GM04503 (cell line): ENCODE measurements at places on chromosomes 3 and 15.

DNA sequence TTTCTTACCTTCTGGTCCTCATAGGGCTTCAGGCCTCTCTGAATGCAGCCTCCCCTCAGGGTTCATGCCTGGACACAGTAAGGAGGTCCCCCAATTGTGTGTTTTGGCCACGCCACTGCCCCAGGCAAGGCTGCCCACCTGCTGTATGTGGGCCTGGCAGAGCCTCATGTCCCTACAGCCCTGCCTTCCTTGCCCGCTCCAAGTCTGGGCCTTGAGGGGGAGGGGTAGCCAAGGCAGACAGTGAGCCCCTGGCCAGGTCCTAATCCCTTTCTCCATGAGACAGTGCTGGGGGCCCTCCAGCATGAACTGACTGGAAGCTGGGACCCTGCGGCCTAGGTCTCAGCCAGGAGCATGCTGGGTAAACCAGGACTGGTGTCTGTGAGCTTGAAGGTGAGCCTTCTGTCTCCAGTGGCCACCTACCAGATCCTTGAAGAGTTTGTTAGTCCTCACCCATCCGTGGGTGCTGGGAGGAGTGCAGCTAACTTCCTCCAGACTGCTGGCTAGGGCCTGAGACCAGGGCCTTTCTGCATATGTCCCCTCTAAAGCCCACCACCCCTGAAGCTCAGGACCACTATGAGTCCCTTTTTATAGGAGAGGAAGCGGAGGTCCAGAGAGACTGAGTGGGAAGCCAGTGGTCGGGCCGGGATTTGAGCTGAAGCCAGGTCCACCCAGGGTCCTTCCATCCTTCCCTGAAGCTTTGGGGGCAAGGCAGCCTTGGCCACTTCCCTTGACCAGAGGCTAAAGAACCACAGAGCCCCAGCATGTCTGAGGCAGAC lies 8.7 kb downstream of the ZBTB47 start:
- no peak for DNase-seq

DNA sequence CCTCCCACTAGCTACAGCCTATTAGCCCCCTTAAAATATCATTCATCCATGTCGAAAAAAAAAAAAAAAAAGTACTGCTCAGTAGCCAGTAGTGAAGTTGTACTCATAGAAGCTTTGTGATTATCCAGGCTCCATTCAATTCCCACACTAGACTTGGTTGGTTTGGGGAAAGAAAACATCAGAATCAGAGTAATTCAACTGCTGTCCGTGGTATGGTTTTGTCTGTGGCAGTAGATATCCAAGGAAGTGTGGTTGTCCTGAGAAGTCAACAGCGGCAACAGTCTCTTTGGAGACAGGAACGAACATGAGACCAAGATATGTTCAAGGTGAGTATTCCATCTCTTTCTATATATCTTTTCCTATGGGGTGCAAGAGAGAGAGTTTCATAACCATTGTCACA lies 99.2 kb downstream of the GOLIM4 start:
- no peak for DNase-seq

GRCh38 chr3:193377591-193377990 lies 962 bp downstream of the ATP13A5 start:
- no peak for DNase-seq

GRCh38 chr3:52742418-52743041 lies 28.2 kb downstream of the NEK4 start:
- DNase-seq, result no peak

GRCh38 chr3:128122013-128122412 lies 1.6 kb downstream of the RUVBL1 start:
- DNase-seq, result no peak

- no peak for DNase-seq
Observed at GRCh38 chr15:84599906-84600305, 903 bp upstream of the ZSCAN2 start.

DNA sequence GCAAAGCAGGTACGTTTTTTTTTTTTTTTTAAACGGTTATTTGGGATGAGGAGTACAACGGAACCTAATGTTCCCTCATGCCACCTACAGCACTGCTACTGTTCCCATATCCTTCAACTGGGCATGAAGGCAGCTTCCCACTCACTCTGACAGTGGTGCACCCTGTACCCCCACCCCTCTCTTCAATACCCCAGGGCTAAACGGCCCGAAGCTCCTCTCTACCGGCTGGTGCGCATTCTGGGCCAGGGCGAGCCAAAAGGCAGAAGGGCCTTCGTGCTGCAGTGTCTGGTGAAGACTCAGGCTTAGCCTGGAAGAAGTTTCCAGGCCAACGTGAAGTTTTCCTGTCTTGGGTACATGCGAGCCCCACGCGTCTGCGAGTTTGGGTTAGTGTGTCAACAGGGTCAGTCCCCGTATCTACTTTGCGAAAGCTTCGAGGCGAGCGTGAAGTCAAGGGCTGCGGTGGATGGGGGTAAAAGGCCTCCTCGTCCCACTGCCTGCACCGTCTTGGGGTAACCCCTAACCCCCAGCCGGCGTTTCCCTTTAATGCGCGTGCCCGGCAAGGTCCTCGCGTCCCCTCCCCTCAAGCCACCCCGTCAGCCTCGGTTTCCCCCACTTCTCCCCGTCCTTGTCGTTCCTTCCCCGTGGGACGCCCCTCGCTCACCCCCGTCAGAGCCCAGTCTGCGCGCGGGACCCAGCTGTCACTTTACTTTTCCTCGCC lies 765 bp upstream of the UBE2E2 start:
- DNase-seq, result no peak

- no peak for DNase-seq
Observed at GRCh38 chr3:56096999-56097398, 371.3 kb downstream of the ERC2 start.

- no peak for DNase-seq
Observed at GRCh38 chr3:19598870-19599269, 335.1 kb downstream of the EFHB start.

DNA sequence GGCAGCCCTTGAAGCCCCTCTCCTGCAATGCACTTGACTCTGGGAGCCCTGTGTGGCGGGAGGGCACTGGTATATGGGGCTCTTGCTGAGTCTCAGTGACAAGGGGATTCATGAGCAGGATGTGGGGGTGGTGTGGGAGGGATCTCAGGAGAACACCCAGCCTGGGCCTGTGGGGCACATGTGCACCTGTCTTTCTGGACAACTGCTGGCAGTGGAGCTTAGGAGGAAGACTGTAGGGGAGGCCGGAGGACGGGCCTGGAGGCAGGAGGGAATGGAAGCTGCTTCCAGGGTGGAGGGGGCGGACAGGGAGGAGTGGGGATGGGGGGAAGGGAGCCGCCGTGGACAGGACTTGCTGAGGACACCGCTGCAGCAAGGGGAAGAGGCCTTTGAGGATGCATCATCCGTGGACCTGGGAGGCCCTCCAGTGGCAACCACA lies 10.8 kb upstream of the SNRPA1 start:
- DNase-seq, result no peak

DNA sequence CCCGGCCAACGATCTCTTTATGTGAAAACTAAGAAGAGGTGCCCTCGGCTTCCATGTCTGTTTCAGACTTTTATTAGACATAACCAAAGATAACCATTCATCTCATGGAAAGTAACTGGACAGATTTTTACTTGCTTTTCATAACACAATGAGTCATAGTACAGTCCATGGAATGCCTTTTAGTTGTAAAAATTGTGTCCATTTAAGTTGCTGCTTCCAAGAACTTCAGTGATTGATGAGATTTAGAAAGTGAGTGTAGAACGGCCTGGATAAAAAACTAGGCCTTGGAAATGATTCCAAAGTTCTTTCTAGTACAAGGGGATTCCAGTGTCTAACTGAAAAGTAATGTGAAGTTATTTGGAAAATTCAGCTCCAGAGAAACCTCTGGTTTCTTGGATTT lies 10.8 kb downstream of the EIF2AK4 start:
- peak; percentile 89 for DNase-seq

GRCh38 chr3:142077859-142078500 lies 71.4 kb downstream of the TFDP2 start:
- no peak for DNase-seq

GRCh38 chr15:38688761-38689160 lies 124.1 kb upstream of the RASGRP1 start:
- DNase-seq, result no peak

DNA sequence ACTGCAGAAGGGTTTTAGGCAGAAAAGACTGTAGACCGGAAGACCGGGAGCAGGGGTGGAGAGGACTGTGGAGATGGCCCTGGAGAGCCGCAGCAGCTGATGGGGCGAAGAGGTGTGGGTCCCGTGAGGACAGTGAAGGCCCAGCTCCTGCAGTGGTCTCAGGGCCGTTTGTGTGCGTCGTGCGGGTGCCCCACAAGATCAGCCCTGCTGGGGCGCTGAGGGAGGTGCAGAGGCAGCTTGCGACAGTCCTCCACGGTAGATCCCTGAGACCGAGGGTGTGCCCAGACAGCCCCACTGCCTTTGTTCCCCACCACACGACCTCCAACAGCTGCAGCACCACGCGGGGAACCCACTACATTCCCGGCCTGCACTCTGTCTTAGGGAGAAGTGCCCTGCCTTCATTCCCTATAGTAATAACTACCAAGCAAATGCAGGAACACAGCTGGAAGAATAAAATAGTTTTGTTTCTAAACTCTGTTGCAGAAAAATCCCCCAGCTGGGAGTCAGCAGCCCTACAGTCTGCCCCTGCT lies 19.0 kb upstream of the CRABP1 start:
- no peak for DNase-seq

DNA sequence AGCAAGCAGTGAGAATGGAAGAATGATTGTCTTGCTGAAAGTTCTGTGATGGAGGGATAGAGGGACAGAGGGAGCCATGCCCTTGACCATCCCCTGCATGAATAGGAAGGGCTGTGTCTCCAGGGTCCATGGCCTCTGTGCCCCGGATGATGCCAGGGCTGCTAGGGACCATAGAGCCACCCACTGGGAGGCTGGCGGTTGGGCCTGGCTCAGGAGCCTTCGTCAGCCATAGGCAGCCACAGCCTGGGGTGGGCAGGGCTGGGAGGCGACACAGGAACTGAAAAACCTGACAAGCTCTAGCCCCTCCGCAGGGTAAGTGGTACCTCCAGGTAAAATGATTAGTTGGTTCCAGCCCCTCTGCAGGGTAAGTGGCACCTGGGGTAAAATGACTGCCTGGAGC lies 19.1 kb upstream of the LAMP3 start:
- no peak for DNase-seq

DNA sequence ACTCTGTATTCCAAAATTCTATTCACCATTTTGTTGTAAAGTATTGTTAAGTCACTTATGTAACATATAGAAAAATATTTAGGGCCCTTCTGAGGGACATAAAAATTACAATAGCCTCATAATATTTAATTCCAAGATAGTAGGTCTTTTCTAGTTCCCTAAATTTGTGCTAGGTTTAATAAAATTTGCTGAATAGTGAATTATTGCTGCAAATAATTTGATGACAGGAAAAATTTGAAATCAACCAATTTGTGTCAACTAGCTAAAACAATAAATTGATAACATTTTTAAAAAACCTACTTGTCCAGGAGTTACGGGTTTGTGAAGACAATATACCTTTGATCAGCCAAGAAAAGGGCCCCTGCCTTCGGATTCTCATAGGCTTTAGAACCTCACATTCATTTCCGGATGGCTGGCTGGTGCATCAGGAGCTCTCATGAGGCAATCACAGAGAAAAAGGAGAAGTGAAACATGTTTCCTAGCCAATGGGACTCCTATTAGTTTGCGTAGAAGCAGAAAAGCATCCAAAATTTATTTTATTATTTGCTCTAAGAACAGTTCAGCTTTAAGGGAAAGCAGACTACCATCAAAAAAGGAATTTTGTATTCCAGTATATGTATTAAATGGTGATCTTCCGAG lies 177.2 kb downstream of the LRRC3B start:
- DNase-seq, result no peak

DNA sequence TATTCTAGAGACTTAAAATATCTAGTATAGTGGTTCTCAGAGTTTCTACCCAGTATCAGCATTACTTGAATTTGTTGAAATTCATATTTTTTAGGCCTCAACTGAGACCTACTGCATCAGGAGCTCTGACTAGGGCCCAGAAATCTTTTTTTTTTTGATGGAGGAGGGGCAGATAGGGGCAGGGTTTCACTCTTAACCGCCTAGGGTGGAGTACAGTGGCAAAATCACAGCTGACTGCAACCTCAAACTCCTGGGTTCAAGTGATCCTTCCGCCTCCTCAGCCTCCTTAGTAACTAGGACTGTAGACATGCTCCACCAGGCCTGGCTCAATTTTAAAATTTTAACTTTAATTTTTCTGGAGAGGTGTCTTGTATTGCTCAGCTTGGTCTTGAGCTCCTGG lies 36.6 kb downstream of the CHD2 start:
- no peak for DNase-seq

- no peak for DNase-seq
Observed at GRCh38 chr3:20056725-20057611, 16.7 kb downstream of the KAT2B start.

DNA sequence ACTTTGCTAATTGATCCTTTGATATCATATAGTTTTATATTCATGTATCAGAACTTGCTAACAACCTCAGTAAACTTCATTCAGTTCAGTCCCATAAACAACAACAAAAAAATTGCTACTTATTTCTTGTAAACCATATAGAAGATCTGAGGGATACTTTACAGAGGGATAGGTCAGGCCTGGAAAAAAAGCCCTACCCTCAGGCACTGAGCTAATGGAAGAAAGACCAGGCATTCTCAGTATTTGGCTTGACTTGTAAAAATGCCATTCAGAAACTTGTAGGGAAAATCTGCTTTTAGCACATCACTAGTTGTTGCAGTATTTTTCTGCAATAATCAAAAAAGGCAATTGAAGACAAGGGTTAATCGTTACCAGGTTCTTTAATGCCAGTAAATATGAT lies 33.1 kb downstream of the ARMC8 start:
- DNase-seq, result no peak

GRCh38 chr3:119395923-119396358 lies 67.5 kb downstream of the TMEM39A start:
- no peak for DNase-seq

DNA sequence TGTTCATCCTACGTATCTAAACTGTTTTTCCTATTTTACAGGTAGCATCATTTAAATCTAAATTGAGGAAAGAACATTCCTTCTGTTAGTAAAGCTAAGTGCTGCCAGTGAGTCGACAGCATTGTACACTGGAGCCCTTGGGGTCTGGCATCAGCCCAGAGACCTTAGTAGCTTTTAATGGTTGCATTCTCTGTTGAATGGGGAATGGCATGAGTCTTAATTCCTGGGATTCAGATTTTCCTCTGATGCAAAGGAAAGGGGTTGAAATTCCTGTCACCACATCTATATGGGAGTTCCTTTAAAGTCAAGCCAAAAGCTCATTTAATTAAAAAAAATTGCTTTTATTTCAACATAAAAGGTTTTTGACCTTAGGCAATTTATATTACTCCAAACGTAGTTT lies 148.4 kb upstream of the GBE1 start:
- DNase-seq, result no peak

GRCh38 chr3:4398941-4399245 lies 68.2 kb downstream of the SUMF1 start:
- no peak for DNase-seq
